ENCODE measurements at places on chromosomes 3 and 15.

- DNase-seq: peak; percentile 49
Measured at GRCh38 chr15:50876989-50877360, 31.5 kb upstream of the AP4E1 start.

- DNase-seq: no peak
Measured at GRCh38 chr15:100101426-100102089, 240.2 kb downstream of the ADAMTS17 start.

DNA sequence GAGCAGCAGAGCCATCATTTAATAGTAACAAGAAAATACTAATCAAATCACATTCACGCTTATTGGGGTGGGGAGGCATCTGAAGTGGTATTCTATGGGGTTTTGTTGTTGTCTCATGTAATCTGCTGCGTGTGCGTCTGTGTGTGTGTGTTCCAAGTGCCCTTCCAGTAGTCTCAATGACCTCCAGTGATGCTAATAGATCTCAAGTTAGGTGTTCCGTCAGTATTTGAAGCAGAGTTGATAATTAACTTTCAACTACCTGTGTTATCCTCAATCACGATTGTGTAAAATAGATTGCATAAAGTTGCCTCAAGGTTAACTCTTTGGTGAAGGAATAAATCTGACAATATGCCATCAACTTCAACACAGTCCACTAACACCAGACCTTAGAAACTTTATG is 375.0 kb downstream of the MECOM start:
- DNase-seq: no peak

DNA sequence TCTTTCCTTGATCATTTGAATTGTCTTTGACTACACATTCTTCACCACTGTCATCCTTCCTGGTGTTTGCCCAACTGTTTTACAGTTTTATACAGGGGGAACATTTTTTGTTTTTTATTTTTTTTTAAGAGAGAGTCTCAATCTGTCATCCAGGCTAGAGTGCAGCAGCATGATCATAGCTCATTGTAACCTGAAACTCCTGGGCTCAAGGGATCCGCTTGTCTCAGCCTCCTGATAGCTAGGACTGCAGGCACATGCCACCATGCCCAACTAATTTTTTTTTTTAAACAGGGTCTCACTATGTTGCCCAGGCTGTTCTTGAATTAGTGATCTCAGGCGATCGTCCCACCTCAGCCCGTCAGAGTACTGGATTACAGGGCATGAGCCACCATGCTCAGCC is 222.6 kb downstream of the BBX start:
- DNase-seq: no peak

DNA sequence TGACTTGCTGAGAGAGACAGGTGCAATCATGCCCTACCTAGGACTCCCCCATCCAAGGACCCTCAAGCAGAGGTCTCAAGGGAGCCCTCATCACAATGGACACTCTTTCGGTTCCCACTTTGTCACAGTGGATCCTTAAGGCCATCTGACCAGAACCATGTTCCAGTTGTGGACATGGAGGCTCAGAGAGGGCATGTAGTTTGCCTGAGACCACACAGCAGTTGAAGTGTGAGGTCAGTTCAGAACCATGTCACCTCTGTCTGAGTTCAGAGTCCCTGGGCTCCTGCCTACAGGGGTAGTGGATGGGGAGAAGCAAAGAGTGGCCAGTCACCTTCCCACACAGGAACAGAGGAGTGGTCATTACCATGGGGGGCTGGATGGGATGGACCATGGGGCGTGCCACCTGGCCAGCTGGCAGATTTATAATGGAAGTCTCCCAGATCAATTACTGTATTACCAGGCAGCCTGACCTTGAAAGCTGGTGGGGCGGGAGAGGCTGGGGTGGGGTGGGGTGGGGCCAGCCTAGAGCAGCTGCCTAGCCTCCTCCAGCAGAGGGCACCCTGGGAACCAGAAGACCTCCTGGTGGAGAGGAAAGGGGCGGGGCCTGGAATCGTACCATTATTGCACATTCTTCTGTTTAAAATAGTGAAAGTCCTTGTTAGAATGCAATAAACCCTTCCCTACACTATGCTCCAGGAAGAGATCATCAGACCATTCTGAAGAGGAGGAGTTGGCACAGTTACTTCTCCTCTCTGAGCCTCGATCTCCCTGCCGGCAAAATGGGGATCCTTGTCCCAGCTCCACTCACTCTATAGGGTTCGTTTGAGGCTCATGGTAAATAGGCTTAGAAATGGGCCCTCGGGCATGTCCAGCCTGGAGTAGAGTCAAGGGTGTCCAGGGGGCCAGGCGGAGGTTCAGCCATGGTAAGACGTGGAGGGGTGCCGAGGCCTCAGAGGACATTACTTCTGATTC is 26.9 kb upstream of the LINGO1 start:
- DNase-seq: peak; percentile 68

- no peak for DNase-seq
Measured at GRCh38 chr15:27124287-27124871, 153.4 kb downstream of the GABRG3 start.

DNA sequence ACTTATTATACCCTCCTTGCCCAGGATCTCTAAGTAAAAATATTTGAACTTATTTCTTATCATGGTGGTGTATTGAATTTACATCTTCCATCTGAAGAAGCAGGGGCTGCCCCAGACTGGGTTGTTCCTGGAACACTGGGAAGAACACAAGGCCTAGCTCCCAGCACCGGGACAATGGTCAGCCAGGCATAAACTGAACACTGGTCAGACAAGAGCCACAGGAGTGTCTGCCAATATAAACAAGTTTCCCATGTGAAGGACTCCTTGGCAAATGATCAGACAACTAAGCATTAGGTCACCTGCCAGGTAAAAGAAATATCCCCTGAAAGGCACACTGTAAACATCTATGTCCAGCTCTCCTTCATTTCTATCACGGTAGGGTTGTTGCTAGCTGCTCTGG is 172.4 kb downstream of the ATP8B4 start:
- no peak for DNase-seq

DNA sequence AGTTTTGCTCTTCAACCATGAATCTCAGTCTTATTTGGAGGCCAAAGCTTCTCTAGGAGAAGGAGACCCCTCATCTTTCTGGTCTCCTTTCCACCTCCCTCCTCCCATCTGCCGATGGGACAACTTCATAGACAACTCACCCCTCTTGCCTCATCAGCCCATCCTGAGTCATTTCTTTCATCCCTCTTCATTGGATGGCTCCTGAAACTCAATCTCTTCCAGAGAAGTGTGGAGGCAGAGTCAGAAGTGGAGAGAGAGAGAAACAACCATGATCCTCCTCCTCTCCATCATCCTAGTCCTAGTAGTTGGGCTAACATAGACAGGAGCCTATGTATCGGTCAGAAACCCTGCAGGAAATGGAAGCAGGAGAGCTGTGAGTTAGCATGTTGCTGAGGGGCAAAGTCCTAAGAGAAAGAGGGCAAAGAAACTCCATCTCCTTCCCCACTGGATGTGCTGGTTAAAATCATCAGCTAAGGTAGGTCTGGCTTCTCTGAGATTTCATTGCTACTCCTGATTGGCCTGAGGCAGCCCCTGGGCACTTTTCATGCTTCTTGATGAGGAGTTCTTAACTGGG is 21.3 kb upstream of the HCN4 start:
- DNase-seq: no peak

DNA sequence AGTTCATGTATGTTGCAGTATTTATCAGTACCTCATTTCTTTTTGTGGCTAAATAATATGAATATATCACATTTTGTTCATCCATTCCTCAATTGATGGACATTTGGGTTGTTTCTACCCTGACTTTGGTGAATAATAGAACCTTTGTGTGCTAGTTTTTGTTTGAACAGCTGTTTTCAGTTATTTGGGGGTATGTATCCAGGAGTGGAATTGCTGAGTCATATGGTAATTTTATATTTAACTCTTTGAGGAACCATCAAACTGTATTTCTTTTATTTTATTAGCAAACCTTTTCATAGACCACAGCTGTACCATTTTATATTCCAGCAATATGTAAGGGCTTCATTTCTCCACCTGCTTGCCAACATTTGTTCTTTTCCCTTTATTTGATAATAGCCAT is 38.4 kb upstream of the RBM5 start:
- no peak for DNase-seq

GRCh38 chr3:133899311-133899710 is 3.6 kb upstream of the RAB6B start:
- no peak for DNase-seq

DNA sequence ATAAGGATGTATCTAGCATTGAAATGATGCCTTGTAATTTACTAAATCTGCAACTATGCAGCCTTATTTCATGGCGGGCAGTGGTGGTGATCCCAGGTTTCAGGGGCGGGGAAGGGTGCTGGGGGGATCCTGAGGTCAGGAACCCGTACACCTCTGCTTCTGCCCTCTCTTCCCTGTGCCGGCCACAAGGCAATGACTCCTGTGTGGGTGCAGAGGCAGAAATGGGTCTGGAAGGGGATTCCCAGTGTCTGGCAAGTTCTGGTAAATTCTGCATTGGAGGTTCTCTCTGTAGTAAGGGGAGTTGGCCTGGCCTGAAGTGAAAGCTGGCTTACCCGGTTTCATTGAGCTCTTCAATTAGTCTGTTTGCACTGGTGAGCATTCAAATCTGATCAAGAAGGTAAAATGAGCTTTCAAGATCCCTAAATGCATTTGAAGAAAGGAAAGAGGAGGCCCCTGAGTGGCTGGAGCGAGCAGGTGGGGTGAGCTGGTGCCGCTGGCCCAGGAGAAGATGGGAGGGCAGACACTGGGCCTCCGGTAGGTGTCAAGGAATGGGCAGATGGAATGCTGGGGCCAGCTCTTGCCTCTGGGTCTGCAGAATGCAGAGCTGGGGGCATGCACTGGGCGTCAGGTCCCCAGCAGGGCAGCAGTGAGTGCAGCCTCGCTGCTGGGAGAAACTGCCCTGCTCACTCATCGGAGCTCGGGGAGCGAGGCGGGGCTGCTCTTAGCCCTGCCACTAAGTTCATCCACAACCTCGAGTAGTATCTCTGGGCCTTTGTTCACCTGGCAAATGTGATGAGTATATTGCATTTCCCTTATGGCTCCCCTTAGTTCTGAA is 13.7 kb downstream of the NRROS start:
- no peak for DNase-seq

DNA sequence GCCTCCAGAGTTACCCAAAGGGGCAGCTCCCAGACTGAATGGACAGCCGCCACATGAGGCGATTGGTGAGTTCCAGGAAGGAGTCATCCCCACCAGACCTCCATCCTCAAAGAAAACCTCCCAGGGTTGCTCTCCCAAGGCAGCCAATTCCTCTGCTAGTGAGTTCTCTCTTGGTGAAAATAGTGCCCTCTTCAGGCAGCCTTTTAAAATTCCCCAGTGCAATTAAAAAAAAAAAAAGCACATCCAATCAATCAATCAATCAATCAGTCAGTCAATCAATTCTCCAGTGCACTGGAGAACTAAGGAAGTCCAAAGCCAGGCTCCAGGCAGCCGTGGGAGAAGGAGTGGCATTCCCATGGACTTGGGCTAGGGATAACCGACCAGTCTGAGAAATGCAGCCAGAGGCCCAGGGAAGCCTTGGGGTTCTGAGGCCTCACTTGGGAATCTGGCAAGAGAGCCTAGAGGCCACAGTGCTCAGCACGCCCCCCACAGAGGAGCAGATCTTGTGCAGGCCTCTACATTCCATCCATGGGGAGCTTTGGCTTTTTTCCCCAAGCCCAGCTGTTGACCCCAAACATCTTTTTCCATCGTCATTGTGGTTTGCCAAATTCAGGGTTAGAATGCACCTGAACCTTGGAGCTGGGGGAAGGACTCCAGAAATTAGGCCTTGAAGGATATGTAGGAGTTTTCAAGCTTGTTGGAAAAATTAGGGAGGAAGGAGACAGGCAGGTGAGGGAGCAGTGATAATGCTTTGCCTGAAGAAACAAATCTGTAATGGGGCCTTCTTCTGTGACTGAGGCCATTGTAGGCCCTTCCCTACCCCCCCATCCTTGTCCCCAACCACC is 4.8 kb downstream of the PAQR5 start:
- no peak for DNase-seq

- peak; percentile 34 for DNase-seq
Measured at GRCh38 chr3:2944628-2945027, 165.5 kb downstream of the IL5RA start.

DNA sequence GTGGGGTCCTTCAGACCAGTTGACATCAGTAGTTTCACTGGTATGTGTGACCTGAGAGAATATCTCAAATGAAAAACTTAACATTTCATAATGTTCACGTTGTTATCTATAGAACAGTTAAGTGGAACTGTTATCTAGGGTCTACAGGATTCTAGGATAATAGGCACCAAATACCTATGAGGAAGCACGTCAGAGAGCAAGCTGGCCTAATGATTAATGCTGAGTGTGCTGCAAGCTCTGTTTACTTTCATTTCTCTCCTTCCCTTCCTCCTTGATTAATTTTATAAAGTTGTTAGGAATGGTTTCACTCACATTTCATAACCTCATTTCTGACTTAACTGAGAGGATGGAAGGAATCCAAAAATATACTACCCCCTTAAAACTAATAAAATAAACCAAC is 362.5 kb upstream of the ZNF717 start:
- no peak for DNase-seq

- peak; percentile 86 for DNase-seq
Measured at GRCh38 chr3:36969540-36970432, 23.1 kb downstream of the EPM2AIP1 start.

Measured in GM20000 (cell line).